A549 treated with ZK216348 at 1 μM for 4 hours (cell line): ENCODE measurements at places on chromosomes 5 and 9. TPM values are rescaled to one million over a fixed set of nuclear protein-coding genes. Genes with fewer than 3 reads are reported as not detected.

RALGPS1 gene
- 1.4 to 2.9 TPM (median 1.8 TPM) in 5 replicates for total RNA-seq

CCDC69 gene
- 1.0 to 2.2 TPM (median 1.6 TPM) in 5 replicates for total RNA-seq

PCDHB16 gene
- 0.05 to 0.11 TPM (median 0.05 TPM) in 3 of 5 replicates, not detected in the others for total RNA-seq

KLHL3 gene
- 0.12 to 0.38 TPM (median 0.28 TPM) in 5 replicates for total RNA-seq

LURAP1L gene
- 17.8 to 27.0 TPM (median 22.9 TPM) in 5 replicates for total RNA-seq

UQCRQ gene
- 410 to 521 TPM (median 479 TPM) in 5 replicates for total RNA-seq

CDH18 gene
- total RNA-seq, result not detected in 5 replicates

SLC23A1 gene
- 0.91 to 1.4 TPM (median 1.1 TPM) in 5 replicates for total RNA-seq

SLC4A9 gene
- total RNA-seq, result 0.33 TPM in 1 of 5 replicates, not detected in the others

SIL1 gene
- 24.8 to 27.3 TPM (median 26.7 TPM) in 5 replicates for total RNA-seq

TMOD1 gene
- total RNA-seq, result 1.7 to 2.9 TPM (median 2.3 TPM) in 5 replicates

PIP5K1B gene
- total RNA-seq, result 0.08 TPM in 1 of 5 replicates, not detected in the others

NKD2 gene
- total RNA-seq, result 12.5 to 20.1 TPM (median 19.8 TPM) in 5 replicates

CTSL gene
- total RNA-seq, result 677 to 845 TPM (median 743 TPM) in 5 replicates

ERCC6L2 gene
- 6.7 to 13.6 TPM (median 11.7 TPM) in 5 replicates for total RNA-seq

OBP2B gene
- total RNA-seq, result not detected in 5 replicates

GPR150 gene
- 0.11 to 0.15 TPM (median 0.12 TPM) in 3 of 5 replicates, not detected in the others for total RNA-seq

PCDHGB2 gene
- 0.11 to 0.17 TPM (median 0.15 TPM) in 3 of 5 replicates, not detected in the others for total RNA-seq

TLX3 gene
- total RNA-seq, result not detected in 5 replicates

ADAMTS13 gene
- 0.17 to 0.69 TPM (median 0.51 TPM) in 5 replicates for total RNA-seq

GLDC gene
- 13.6 to 14.5 TPM (median 14.1 TPM) in 5 replicates for total RNA-seq

FAM151B gene
- total RNA-seq, result 1.2 to 2.3 TPM (median 1.9 TPM) in 5 replicates

NUTM2F gene
- total RNA-seq, result not detected in 5 replicates

CTNNAL1 gene
- total RNA-seq, result 42.6 to 64.7 TPM (median 51.1 TPM) in 5 replicates

SPATA31D4 gene
- not detected in 5 replicates for total RNA-seq

HAND1 gene
- 0.15 to 0.37 TPM (median 0.28 TPM) in 4 of 5 replicates, not detected in the other for total RNA-seq

TNIP1 gene
- total RNA-seq, result 119 to 147 TPM (median 133 TPM) in 5 replicates

CYSRT1 gene
- 2.8 to 5.4 TPM (median 4.2 TPM) in 5 replicates for total RNA-seq

PDCD1LG2 gene
- total RNA-seq, result 0.19 to 0.33 TPM (median 0.29 TPM) in 5 replicates

PRLR gene
- total RNA-seq, result 0.04 to 0.39 TPM in 2 of 5 replicates, not detected in the others

C5orf24 gene
- total RNA-seq, result 18.1 to 24.3 TPM (median 22.6 TPM) in 5 replicates

TRPM6 gene
- total RNA-seq, result 1.4 to 1.9 TPM (median 1.6 TPM) in 5 replicates

CDH6 gene
- 0.07 to 0.15 TPM (median 0.11 TPM) in 4 of 5 replicates, not detected in the other for total RNA-seq

SHOC1 gene
- 0.07 TPM in 1 of 5 replicates, not detected in the others for total RNA-seq

TMC1 gene
- 0.08 to 0.19 TPM (median 0.14 TPM) in 3 of 5 replicates, not detected in the others for total RNA-seq

HTR1A gene
- total RNA-seq, result not detected in 5 replicates

SVEP1 gene
- total RNA-seq, result 1.3 to 2.1 TPM (median 1.7 TPM) in 5 replicates

PLCXD3 gene
- total RNA-seq, result 0.04 to 0.29 TPM (median 0.18 TPM) in 5 replicates
